Posterior vena cava (tissue), 2 donors: ENCODE measurements at places on chromosomes 4 and X. TPM values are rescaled to one million over a fixed set of nuclear protein-coding genes. Genes with fewer than 3 reads are reported as not detected.

CD38 gene
- 12.1 TPM for total RNA-seq

EFNB1 gene
- 18.9 TPM for total RNA-seq

STATH gene
- total RNA-seq, result not detected

DNA sequence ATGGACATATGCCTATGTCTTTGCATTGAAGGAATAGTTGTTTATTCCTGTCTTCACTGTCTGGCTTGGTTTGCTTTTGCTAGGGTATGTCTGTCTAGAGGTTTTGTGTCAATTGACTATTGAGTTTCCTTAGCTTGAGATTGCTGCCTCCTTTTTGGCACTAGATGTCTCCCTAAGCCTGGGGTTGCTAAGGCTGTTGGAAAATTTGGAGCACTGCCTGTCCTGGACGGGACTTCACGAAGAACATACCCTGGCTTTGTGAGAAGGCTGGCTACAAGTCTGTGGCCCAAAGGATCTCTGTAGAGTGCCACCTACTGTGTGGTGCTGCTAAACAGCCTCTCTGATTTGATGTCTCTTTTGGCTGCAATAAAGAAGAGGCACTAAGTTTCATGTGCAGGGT, 183.8 kb upstream of the NUDT10 start:
- DNase-seq, result no peak

DNA sequence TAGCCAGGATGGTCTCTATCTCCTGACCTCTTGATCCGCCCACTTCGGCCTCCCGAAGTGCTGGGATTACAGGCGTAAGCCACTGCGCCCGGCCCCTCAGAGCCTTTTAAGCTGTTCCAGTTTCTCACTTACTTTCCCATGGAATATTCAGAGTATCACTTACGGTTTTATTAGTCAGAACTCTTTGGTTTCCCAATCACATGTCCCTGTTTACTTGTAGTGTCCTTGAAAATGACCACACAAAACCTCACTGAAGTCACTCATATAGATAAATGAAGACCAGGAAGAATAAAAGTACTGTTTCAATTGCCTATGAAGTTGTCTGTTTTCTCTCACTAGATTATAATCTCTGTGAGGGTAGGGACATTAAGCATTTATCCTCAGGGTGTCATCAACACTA, 217.2 kb upstream of the HCCS start:
- DNase-seq, result no peak

DNA sequence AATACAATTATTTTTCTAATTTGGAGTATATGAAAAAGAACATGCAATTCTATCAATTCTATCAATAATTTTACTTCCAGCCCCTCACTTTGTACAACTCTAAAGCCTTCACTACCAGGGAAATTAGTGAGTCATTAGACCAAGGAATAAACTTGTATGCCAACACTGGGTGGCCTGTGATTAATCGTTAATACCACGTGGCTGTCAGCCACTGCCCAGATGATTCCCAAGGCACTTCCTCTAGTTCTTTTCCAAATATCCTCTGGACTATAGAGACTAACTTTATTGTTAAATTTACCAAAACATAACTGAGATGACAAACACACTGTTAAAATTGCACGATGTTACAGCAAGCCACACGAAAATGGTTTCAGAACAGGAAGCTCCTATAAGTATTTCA, 45.7 kb downstream of the MID1 start:
- DNase-seq, result no peak

- no peak for DNase-seq
Observed at GRCh38 chr4:147332091-147332490, 148.8 kb upstream of the EDNRA start.

GRCh38 chr4:86307432-86307831, 52.4 kb downstream of the MAPK10 start:
- no peak for DNase-seq

- DNase-seq, result no peak
Observed at GRCh38 chrX:30863974-30864373, 25.1 kb downstream of the TAB3 start.

GRCh38 chr4:107850438-107850837, 25.7 kb downstream of the SGMS2 start:
- DNase-seq, result no peak

- DNase-seq, result no peak
Observed at GRCh38 chr4:4462970-4463369, 76.1 kb downstream of the NSG1 start.

GRCh38 chr4:63831590-63832155, 577.6 kb downstream of the TECRL start:
- no peak for DNase-seq

- no peak for DNase-seq
Observed at GRCh38 chr4:151408380-151408629, 671 bp upstream of the FHIP1A start.

- no peak for DNase-seq
Observed at GRCh38 chr4:171242831-171243230, 570.4 kb upstream of the GALNTL6 start.
